ENCODE measurements at places on chromosomes 1 and 21. TPM values are rescaled to one million over a fixed set of nuclear protein-coding genes. Genes with fewer than 3 reads are reported as not detected.

The MR1 gene
- 20.7 TPM for total RNA-seq

The HPCAL4 gene
- total RNA-seq = 0.15 TPM

The BPNT1 gene
- total RNA-seq = 15.3 TPM

The TRABD2B gene
- total RNA-seq = 0.69 TPM

The PADI2 gene
- total RNA-seq = not detected

The ZNF683 gene
- not detected for total RNA-seq

The MX1 gene
- 6.6 TPM for total RNA-seq

The C1QTNF12 gene
- 0.93 TPM for total RNA-seq

The ADSS2 gene
- 22.5 TPM for total RNA-seq

Measured in cardiac ventricle fibroblast (primary cell).